Mucosa of descending colon (tissue), 3 donors: ENCODE measurements at places on chromosomes 7 and 10. TPM values are rescaled to one million over a fixed set of nuclear protein-coding genes. Genes with fewer than 3 reads are reported as not detected.

VIM gene
- 550 TPM for total RNA-seq

DNA sequence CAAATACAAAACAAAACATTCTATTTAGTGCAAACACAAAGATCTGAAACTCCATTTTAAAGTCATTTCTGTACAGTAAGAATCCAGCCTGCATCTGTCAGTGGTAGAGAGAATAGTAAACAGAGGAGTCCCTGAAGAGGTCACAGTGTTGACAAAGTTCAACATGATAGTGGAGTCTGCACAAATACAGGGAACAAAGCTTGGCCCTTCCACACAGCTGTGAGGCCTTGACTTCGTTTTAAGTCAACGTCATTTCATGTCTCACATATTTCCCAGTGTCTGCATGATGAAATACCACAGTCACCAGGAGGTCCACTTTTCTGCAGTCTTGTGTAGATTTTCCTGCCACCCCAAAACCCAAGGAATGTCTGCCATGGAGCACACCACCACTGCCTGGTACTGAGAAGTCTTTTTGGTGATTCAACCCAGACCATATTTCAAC, 33.0 kb downstream of the CYP26A1 start:
- no peak for DNase-seq

RNF133 gene
- total RNA-seq = 0.41 TPM

GPR85 gene
- total RNA-seq = 0.57 TPM

GRCh38 chr10:122500726-122501125, 39.4 kb downstream of the HTRA1 start:
- DNase-seq = no peak

MEOX2 gene
- 1.3 TPM for total RNA-seq

DNA sequence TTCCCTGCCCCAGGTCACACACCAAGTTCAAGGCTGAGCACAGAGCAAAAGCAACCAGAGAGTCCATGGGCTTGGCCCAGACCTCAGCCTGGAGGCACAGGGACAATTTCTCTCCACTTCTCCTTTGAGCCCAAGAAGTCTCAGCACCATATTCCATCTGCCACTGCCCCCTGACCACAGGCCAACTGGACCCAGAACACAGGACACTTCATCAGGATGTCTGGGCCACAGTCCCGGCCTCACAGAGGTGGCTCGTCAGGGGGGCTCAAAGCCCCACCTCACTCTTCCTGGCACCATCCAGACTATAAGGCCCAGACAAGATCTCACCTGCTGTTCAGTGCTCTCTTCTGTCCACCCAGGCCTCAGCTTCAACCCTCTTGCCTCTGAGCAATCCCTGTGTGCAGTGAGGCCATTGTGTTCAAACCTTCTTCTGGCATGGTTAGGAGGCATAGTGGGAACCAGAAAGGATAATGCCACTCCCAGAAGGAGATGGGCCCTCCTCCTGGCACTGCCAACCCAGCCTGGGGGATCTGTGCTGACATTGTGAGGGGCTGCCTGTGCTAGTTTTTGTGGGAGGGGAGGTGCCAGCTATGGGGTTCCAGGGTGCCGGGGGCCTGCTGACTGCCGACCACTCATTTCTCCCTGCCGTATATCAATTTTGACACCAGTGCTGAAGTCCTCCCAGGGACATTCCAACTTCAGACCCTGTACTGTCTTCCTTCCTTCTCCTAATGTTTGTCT, 49.7 kb upstream of the ANTXRL start:
- no peak for DNase-seq

DNA sequence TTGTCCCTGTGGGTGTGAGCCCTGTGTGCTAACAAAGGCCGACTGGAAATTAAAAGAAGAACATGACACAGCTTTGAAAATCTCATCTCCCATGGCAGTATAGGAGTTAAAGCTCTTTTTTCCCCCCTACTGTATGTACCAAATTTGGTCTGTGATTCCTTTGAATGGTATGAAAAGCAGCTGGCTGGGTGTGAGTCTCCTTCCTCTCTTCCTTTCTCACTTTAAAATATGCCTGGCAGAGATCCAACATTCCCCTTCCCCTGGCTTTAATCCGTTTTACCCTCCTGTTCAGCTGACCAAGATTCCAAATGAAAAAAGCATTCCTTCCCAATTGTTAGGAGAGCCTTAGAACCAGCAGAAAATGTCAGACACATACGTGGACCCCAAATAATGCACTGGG, 225.0 kb upstream of the CELF2 start:
- no peak for DNase-seq

DNA sequence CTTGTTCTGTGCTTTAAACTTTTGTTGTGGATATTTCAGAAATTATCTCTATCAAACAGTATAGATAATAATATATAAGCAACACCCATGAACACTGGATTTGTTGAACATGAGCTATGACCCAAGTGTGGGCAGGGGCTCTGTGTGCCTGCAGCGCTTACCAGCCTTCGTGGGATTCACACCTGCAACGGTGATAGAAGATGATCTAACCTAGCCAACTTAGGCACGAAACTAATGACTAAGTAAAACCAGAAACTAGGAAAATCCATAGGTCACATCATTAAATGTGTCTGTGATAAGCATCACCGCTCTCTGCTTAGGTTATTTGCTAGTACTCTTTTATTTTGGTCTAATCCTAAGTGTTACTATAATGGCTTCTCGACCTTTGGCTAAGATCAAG, 18.0 kb downstream of the SPAG6 start:
- no peak for DNase-seq

DNA sequence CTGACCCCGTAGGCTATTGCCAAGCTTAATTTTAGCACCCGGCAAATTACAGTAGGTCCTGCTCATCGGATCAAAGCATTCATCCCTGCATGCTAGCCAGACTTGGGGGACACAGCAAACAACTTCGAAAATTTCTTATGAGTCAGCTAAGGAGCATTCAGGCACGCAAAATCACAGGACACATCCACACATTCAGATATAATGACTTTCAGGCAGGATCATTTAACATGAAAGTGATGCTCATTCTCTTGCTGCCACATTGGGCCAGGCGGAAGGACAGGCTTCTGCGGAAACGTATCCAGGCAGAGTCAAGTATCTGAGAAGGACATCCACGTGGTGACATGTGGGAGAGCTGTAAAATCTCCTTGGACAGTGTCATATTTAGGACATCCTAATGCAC, 474.0 kb upstream of the NRP1 start:
- no peak for DNase-seq

GNAT3 gene
- total RNA-seq = not detected

UCN3 gene
- 5.9 TPM for total RNA-seq

ZNF365 gene
- total RNA-seq = not detected

ITIH5 gene
- total RNA-seq = 8.1 TPM
